ENCODE measurements at places on chromosomes 2 and 18.

DNA sequence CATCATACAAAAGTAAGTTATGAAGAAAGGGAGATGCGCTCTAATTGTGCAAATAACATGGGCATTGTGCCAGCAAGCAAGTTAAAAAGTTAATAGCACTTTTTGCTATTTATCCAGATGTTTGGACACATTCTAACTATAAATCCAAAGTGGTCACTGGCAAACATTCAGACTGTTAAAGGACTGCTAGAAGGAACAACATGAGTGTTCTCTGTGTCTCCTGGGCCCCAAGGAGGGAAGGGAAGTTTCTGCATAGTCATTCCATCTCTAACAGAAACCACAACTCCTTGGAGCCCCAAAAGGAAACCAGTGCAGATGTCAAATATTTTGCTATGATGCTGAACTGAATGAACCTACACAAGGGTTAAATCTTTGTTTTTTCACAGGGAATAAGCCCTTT, 213.3 kb upstream of the HNRNPA3 start:
- no peak for DNase-seq

DNA sequence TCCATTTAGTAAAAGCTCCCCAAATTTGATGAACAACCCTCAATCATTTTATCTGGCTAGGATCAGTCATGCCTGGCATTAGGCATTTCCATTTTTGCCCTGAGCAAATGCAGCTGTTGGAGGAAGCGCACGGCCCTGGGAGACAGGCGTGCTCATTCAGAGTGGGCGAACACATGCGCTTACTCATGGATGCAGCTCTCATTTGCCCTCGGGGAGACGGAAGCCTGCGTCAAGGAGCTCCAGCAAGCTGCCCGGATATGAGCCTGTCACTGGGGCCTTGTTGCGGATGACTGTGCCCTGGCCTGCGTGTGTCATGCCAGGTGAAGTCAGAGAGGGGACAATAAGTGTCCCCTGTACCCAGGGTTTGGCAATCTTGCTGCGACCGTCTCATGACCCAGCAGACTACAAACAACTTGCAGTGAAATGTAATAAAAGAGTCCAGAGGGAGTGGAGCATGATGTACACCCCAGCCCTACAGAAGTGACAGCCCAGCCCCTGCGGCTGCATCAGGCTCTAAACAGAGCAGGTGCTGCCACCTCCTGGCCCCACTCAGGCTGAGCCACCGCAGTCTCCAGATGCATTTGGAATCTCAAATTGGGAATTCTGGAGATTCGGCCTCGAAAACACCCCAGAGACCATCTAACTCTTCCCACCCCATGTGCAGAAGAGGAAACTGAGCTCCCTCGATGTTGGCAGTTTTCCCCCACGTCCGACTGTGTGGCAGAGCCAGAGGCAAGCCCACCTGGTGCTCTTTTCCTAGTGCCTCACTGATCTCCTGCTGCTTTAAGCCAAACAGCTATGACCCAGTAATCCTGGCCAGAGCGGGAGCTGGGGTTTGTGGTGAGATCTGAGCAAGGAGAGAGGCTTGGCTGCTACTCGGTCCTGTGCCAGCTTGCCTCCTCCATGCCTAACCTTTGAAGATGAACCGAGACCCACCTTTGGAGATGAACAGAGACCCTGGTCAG, 105.0 kb upstream of the ALK start:
- no peak for DNase-seq

DNA sequence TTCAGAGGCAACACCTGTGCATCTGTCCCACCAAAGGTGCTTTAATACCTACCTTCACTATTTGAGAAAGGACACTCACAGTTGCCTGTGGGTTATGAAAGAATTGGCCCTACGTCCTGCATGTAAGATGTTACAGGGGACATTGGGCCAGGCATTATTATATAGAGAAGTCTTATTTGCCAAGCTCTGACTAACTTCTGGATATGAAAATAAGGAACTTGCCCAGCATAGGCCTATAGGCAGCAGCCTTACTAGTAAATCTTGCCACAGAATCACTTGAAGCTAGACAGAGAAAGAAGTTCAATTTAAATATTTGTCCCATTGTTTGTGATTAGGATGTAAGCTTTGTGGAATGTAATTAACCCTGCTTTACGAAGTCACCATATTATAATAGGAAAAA, 41.7 kb downstream of the NLRC4 start:
- DNase-seq: no peak

GRCh38 chr2:230714136-230714480, 1.5 kb downstream of the CAB39 start:
- peak; percentile 33 for DNase-seq

- DNase-seq: no peak
Observed at GRCh38 chr2:150043172-150043500, 444.3 kb downstream of the RND3 start.

GRCh38 chr2:183024339-183025095, 13.7 kb downstream of the NCKAP1 start:
- no peak for DNase-seq

DNA sequence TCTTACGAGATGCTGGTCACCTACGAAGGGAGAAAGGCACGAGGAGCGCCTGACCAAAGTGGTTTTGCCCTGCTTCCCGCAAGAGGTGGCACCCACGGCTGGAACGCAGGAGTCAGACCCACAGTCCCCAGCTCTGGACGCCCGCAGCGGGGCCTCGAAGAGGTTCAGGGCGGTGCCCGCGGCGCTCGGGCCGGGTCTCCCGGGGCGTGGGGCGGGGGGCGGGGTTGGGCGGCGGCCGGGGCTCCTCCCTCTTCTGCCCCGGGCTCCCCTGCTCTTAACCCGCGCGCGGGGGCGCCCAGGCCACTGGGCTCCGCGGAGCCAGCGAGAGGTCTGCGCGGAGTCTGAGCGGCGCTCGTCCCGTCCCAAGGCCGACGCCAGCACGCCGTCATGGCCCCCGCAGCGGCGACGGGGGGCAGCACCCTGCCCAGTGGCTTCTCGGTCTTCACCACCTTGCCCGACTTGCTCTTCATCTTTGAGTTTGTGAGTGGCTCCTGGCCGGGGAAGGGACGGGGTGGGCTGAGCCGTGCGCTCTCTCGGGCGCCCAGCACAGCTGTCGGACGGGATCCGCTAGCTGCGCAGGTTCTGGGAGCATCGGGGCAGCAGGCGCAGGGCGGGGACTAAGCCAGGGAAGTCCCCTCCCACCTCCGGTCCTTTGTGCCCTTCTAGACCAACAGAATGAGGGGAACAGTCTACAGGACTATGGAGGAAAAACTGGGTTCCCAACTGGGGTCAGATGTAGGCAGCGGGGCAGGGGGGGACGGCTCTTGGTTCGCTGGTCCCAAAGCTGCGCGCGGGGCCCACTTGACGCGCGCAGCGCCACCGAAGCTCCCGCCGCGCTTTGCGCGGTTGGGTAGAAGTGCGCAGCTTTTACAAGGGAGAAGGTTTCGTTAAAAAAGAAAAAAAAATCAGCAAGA, at the start of gene MAL:
Gene MAL (plus strand): TSS at position 303 of the 914 bp plus-strand sequence. CDS start 85 bp downstream, at position 388.
- peak; percentile 49 for DNase-seq

GRCh38 chr2:55885127-55885943, 38.2 kb downstream of the EFEMP1 start:
- DNase-seq: no peak

DNA sequence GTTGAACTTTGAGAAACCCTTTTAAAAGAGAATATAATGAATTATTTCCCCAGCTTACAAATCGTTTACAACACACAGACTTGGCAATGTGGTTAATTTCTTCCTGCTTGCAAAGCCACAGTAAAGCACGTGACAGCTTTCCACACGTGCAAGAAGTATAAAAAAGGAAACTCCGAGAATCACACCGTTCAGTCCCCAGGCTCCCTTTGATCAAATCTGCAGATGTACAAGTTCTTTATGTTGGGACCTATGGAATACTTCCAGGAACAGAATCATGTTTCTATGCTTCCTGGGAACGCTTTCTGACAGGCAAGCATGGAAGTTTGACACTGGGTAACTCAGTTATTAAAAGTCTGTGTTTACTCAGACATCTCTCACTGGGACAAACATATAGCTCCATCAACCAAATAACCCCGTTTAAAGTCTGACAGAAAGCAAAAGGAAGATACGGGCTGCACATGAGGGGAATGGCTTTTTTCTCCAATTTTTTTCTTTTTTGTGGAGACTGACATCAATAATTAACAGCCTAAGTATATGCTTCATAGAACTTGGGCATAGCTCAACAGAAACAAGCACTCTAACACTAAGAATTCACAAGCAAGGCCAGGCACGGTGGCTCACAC, 134.8 kb downstream of the EIPR1 start:
- peak; percentile 34 for DNase-seq

GRCh38 chr2:205210494-205210893, 471.8 kb upstream of the NRP2 start:
- DNase-seq: no peak

- no peak for DNase-seq
Observed at GRCh38 chr2:239354132-239354790, 46.6 kb downstream of the HDAC4 start.

DNA sequence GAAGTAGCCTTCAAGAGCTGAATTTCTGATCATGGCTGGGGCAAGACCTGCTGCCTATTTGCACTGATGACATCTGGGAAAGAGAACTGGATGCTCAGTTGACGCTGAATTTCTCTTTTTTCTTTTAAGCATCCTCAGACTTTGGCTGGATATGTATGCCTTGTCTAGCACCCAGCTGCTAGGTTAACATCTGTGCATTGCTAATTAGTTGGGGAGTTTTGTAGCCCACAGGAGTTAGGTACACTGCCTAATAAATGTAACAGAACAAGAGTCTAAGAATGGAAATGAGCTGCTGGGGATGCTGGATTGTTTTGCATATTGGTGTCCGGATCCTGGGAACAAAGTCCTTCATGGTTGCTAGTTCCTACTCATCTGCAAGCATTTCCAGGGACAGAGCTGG, 40.9 kb upstream of the STPG4 start:
- no peak for DNase-seq

GRCh38 chr2:134208825-134209224, 45.0 kb upstream of the MGAT5 start:
- no peak for DNase-seq

GRCh38 chr2:34199971-34200370, 600.9 kb upstream of the FAM98A start:
- DNase-seq: no peak

DNA sequence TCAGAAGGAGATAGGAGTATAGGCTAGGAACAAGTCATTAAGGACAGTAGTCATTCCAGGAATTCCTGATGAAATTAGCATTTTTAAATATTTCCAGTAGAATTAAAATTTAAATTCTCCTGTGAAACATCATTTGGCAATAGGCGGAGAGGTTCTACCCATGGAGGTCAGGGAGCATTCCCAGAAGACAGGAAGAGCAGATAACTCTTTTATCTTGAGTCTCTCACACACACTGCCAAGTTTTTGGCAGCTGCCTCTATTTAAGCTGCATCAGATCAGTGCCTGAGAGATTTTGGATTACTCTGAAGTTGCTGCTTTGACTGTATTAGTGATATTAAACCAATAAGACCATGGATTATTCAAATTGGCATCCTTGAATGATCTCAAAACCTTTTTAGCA, 714.7 kb downstream of the EPHA4 start:
- DNase-seq: no peak

DNA sequence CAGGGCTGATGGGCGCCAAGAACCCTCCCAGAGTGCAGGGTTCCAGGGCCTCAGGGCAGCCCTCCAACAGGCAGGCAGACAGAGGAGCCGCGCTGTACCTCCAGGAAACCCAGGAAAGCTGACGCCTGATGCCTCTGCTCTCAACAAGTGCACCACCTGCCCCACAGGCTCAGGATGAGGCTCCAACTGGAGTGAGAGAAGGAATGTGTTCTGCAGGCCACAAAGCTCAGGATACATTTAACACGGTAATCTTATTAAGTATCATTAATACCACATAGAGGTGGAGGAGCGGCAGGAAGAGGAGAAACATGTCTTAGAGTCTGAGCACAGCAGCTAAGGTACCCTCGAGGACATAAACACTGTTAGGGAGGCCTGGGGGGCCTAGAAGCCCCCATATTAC, 155.9 kb upstream of the CAPN13 start:
- no peak for DNase-seq

DNA sequence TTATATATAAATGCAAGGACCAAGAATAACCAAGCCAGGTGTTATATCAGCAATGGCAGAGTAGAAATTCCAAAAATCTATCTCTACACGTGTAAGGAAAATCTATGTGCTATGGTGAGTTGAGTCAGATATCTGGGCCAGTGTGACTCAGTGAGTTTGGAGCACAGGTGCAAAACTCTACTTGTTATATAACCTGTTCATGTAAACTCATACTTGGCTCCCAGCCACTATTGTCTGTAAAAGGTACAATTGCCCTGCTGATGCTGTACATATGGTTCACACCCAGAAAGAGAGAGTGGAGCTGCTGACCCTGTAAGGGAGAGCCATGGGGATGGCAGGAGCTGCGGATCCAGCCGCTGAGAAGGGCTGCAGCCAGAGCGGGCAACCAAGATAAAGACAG, 112.0 kb downstream of the TRABD2A start:
- no peak for DNase-seq

DNA sequence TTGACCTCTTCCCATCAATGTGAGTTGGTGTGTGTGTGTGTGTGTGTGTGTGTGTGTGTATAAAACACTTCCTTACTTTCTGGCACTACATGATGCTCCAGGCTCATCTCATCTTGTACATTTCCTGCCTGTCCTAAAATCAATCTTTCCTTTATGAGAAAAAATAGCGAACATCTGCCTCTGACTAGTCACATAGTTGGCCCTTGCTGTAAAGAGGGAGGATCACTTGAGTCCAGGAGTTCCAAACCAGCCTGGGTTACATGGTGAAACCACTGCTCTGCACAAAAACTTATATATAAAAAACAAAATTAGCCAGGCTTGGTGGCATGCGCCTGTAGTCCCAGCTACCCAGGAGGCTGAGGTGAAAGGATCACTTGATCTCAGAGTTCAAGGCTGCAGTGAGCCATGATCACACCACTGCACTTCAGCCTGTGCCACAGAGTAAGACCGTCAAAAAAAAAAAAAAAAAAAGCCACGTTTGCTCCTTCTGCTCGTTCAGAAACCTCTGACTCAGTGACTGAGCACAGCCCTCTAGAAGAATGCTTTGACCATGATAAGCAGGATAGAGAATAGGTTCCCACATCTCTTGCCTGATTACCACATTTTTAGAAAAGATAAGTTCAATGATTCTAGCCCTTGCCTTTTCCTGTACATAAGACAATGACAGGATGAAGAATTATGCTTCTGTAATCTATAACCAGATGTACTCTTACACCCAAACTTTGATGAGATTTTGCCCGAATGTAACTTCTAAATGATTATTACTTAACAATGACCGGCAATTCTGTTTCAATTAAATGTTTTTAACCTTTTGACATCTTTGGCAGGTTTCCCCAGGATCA, 45.2 kb upstream of the ST3GAL5 start:
- peak; percentile 9 for DNase-seq

DNA sequence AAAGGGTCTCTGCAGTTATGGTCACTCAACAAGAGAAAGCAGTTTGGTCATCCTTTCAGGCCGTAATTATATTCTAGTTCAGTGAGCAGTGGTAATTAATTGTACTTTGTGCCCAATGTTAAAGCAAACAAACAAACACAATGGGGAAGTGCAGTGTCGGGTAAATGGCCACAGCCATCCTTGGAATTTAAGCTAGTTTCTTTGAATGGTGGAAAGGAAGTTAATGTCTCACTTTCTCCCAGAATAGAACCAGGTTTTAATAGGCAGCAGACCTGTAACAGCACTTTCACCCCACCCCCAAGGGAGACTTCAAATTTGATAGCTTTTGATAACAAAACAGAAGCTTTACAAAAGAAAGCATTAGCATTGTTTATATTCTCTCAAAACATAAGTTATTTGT, 20.0 kb upstream of the ITGAV start:
- DNase-seq: no peak
